ENCODE measurements at places on chromosomes 12 and 14.
A peak's percentile ranks its signal among the peaks of the same experiment; 100 is the strongest.

- no peak for DNase-seq
Measured at GRCh38 chr12:1122786-1123185, 131.8 kb downstream of the ERC1 start.

GRCh38 chr14:51581017-51581881, 70.5 kb upstream of the FRMD6 start:
- DNase-seq, result no peak

GRCh38 chr12:27826076-27826475, 46.0 kb upstream of the MANSC4 start:
- DNase-seq, result no peak

GRCh38 chr12:108442067-108442466, 73.0 kb upstream of the FICD start:
- DNase-seq, result no peak

GRCh38 chr14:70995671-70996070, 88.4 kb downstream of the PCNX1 start:
- no peak for DNase-seq

DNA sequence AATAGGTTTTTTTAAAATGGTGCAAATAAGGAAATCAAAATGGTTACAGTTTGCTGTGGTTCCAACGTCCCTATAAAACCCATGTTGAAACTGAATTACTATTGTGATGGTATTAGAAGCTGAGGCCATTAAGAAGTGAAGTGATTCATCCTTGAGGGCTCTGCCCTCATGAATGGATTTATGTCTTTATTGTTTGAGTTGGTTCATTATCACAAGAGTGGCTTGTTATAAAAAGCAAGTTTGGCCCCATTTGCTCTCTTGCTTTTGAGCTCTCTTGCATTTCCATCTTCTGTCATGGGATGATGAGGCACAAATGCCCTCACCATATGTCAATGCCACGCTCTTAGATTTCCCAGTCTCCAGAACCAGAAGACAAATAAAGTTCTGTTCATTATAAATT, 62.3 kb downstream of the PRKD1 start:
- no peak for DNase-seq

GRCh38 chr14:19743256-19743655, at the start of gene OR4Q3:
OR4Q3 (plus strand) TSS chr14:19743571.
- no peak for DNase-seq

DNA sequence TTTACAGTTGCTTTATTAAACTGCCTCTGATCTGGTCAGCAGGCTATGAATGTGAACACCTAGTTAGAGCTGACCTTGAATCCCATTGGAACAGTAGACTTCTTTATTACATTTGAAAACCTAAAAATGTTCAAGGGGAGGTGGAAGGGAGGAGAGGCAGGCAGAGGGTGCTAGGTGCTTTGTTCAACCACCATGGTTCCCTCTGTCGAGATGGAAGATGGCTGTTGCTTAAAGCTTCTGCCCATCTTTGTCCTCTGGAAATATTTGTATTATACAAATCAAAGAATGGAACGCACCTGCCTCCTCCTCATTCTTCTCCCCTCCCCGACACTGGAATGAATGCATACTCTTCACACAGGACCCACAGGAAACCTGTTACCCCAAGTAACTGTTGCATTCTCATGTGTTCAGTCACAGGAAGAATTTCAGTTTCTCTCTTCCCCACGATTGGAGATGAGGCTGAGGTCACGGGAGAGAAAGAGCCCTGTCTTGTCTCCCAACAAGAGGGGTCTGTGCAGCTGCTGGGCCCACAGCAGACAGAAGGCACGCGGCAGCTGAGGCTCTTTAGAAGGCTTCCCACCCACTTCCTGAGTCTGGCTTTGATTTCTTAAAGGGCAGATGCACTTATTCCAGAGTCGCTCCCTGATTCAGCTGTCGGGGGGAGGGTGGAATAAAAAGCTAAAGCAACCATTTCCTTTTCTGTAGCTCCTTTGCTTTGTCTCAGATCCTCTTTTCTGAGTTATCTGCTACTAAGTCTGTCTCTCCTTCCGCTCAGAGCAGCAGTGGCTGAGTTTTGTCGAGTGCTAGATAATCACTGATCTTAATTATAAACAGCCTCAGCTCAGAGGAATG, 217.9 kb upstream of the BTG1 start:
- peak; percentile 70 for DNase-seq

GRCh38 chr14:53613404-53614253, 343.0 kb downstream of the BMP4 start:
- no peak for DNase-seq

DNA sequence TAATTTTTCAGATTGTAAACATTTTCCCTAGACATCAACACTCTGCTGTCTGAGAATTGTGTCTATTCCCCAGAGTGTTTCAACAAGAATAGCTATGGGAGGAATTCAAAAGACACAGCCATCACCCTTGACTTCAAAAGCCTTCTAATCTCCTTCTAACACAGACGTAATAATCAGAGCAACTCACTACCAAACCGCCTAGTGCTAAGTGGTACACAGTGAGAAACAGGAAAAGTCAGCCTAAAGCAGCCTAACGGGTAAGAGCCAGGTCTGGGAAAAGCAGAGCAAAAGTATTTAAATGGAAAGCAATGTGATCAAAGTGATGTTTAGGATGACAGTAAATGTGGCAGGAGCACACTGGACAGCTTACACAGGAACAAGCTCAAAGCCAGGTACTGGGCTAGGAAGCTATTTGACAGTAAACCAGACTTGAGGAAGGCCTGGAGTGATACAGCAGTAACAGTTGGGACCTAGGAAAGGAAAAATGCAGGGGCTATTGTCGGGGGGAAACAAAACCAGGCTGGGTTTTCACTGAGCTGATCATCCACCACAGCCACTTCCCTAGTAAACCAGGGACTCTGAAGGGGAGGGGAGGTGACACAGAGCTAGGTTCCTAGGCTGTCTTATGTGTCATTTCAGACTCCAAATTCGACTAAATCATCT, 29.4 kb downstream of the CORO1C start:
- no peak for DNase-seq

- DNase-seq, result no peak
Measured at GRCh38 chr14:65453807-65454480, 41.4 kb downstream of the FUT8 start.
